CD14-positive monocyte (primary cell): ENCODE measurements at places on chromosomes 1 and 21.

DNA sequence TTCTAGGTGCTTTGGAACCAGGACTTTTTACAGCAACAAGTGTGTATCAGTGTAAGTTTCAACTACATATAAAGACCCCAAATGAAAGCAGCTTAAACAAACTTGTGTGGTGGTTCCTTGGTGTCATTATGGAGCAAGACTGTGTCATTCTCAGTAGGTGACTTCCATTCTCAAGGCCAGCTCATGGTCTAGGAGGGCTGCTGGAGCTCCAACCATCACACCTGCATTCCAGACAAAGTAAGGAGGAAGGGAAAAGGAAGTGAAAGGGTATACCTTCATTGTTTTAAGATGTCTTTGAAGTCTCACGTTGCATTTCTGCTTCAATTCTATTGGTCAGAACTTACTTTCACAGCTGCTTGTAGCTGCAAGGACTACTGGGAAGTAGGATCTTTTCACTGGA is 188.6 kb downstream of the C1orf94 start:
- no peak for DNase-seq

DNA sequence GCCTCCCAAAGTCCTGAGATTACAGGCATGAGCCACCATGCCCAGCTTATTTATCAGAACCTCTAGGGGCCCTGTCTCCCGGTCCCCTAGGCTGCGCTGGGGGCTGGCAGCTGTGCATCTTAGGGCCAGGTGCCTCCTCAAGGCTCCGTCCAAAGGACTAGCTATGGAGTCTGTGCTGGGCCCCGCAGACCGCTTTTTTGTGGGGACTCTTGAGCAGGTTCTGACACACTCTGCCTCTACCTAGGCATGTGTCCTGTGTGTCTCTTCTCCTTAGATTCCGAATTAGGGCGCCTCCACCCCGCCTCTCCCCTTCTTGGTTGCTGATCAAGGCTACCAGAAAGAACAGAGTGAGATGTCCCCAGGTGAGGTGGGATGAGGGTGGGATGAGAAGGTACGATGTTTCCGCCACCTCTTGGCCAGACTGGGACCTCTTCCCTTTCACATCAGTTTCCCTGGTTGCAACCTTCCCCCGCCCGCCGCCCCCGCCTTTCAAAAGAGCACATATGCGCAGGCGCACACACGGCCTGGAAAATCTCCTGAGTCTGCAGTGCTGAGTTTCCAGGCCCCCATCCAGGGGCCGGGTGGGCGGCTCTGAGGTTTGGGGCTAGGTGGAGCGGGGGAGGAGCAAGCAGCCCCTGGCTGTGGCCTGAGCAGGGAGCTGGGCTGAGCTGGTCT is 5.0 kb upstream of the PTPN7 start:
- DNase-seq = no peak

- no peak for DNase-seq
Measured at GRCh38 chr1:211329764-211330201, 3.1 kb downstream of the TRAF5 start.

DNA sequence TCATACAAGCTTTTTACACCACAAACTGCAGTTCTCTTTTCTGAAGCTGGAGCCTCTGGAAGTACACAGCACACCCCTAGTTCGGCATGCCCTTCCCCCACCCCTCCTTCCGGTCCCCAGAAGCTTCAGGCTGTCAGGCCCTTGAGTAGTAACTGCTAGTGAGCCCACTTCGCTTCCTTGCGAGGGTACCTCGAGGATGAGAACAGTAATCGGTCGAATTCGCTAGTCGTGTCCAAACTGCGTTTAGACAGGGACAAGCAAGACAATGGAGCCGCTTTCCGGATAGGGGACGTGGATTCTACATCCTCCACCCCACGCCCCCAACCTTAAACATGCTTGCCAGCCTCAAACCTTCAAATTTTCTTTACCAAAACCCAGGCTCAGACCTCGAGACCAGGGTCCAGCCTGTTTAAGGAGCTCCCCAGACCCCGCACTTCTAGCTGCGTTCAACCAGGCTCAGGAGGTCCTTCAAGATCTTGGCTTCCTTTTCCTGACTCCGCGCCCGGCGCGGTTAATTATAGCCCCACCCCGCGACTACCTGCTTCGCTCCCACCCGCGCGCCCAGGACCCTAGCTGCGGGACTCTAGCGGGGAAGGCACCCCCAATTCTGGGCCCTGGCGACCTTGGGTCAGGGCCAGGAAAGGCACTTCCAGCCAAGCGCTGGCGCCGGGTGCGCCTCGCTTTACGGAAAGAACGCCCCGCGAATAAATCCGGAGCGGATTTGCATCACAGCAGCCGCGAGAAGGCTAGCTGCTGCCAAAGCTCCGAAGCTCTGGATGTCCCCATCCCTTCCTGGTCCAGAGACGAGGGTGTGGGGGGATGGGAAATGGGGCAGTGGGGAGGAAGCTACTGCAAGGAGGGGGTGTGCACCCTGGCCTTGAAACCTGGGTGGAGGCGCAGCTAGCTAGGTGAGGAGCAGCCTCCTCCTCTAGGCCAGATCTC is 8.1 kb upstream of the TSPAN1 start:
- no peak for DNase-seq

DNA sequence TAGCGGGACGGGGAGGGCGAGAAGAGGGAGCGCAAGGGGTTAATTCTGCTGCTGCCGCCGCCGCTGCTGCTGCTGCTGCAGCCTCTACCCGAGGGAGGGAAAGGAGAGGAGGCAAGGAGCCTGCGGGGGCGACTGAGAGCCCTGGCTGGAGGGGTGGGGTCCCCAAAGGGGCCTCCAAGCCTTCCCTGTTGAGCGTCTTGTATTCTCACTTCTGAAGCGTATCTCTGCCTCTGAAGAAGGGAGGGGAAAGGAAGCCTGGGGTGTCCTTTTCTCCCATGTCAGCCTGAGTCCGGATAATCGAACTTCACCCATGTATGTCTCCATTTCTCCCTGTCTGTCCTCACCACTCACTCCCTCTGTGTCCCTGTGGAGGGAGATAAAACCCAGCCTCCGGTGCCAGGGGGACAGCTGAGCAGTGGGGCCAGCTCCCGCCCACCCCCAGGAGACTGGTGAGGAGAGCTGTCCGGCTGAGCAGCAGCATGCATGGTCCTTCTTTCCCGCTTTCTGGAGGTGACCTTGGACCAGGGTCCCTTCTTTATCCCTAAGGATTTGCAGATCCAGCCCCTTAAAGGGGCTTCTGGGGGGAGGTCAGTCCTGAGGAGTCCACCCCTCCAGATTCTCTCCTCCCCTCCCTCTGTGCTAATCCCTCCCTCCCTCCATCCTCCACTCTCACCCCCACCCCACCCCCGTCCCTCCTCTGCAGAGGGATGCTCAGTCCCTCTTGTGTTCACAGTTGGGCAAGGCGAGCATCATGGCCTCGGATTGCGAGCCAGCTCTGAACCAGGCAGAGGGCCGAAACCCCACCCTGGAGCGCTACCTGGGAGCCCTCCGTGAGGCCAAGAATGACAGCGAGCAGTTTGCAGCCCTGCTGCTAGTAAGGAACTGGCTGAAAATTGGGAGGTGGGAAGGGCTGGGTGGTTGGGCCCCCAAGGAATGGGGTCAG is 1.0 kb downstream of the NCDN start:
- DNase-seq = no peak
